Femur (tissue), 1 donor: ENCODE measurements at places on chromosomes 3 and 15.

DNA sequence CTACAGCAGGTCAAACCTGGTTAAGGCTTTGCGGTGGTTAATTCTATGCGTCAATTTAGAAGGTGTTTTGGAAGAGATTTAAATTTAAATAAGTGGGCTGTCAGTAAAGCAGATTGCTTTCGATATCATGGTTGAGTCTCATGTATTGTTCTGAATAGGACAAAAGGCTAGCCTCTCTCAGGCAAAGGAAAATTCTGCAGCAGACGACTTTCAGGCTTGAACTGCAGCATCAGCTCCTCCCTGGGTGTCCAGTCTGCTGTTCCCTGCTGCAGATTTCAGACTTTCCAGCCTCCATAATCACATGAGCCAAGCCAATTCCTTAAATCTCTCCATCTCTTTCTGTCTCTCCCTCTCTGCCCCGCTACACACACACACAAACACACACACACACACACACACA, 143.2 kb downstream of the TUSC7 start:
- DNase-seq = no peak

- DNase-seq = no peak
Observed at GRCh38 chr3:177463863-177464262, 266.6 kb upstream of the TBL1XR1 start.

DNA sequence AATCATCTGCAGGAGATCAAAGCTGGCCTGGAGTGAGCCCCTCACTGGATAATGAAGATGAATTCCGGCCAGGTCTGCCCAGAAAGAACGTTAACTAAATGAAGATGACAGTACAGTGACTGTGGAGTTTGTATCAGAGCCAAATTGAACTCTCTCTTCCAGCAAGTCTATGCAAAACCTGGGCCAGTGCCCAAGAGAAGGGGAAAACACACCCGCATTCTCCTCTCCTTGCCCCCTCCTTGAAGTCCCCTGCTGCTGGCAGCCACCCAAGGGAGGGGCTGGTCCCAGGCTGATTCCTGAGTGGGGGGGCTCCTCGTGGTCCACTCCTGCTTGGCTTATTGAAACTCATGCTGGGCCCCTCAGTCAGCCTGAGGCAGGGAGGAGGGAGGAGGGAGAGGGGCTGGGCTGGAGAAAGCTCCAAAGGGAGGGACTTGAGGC, 155.7 kb downstream of the RAB11A start:
- peak; percentile 40 for DNase-seq

GRCh38 chr3:66738625-66739365, 238.0 kb upstream of the LRIG1 start:
- no peak for DNase-seq

- no peak for DNase-seq
Observed at GRCh38 chr3:8233938-8234337, 267.7 kb upstream of the LMCD1 start.

DNA sequence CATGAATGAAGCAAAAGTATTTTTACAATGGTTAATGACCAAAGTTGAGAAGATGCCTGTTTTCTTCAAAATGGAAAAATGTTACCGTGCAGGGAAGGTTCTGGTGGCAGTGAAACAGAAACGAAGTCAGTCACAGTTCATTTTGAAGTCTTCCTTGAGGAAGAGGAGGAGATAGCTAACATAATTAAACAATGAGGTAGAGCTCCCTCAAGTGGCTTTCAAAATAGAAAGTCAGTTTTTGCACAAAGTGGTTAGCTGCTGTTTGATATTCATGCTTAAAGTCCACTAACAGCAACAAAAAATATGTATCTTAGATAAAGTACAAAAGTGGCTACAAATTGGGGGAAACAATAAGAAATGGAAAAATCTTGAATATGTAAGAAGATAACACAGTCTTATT, 87.3 kb downstream of the TFG start:
- no peak for DNase-seq
